D721Med (cell line): ENCODE measurements at places on chromosomes 2 and 18.

DNA sequence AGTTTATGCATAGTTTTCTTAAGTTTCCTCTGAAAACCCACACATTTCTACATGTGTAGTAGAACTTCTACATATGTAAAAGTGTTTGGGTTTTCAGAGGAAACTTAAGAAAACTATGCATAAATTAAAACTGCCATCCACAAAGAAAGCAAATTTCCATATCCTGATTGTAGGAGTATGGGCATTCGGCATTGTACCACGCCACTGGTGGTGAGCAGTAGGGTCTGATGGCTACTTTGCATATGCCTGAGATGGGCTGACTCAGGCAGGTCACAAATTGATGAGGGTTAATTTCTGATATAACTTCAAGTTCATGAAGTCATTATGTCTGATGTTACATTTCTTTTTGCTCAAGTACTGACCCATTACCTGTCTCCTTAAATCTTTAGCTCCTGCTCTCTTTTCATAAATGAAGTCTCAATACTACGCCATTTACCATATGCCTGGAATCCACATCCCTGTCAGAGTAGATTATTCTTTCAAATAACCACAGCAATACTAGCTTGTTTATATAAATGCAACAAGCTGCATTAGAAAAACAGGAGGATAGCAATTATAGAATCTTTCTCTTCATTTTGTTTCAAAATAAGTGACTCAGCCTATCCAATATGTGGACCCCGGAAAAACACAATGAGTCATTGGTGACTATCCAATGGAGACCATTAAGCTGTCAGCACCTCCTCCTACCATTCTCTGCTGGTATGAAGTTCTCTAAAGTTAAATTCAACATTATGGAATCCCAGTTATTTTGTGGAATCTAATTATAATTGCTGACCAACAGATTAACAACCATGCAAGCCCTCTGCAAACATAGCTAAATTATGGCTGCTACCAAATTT, 355.2 kb upstream of the UBE2E3 start:
- no peak for DNase-seq

DNA sequence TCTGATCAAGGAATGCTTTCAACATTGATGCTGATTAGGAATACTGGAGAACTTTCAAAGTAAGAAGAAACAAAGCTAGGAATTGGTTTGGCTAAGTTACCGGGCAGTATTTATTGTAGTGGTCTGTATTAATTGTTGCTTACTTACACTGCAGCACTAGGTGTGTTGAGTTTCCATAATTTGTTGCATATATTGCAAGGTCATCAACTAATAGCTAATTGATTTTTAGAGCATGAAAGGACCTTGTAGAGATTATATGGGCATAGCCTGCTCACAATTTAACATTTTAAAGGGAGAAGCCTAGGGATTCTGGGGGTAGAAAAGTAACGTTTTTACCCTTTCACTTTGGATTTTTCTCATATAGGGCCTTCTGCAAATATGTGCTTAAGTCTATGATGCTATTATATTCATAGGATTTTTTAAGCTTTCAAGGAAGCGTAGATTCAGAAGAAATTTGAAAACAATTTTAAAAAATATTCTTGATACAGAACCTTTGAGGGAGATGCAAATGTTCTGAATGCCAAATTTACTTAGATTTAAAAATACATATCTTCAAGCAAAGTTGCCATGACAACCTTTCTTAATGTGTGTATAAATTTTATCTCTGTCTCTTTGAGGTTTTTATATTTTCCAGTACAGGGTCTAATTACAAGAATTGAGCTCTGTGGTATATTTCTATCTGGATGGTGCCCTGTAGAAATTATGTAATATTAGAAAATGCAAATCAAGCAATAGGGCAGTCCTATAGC, 17.3 kb upstream of the ABI2 start:
- no peak for DNase-seq

GRCh38 chr18:25222648-25223047, 129.3 kb downstream of the ZNF521 start:
- DNase-seq, result no peak

DNA sequence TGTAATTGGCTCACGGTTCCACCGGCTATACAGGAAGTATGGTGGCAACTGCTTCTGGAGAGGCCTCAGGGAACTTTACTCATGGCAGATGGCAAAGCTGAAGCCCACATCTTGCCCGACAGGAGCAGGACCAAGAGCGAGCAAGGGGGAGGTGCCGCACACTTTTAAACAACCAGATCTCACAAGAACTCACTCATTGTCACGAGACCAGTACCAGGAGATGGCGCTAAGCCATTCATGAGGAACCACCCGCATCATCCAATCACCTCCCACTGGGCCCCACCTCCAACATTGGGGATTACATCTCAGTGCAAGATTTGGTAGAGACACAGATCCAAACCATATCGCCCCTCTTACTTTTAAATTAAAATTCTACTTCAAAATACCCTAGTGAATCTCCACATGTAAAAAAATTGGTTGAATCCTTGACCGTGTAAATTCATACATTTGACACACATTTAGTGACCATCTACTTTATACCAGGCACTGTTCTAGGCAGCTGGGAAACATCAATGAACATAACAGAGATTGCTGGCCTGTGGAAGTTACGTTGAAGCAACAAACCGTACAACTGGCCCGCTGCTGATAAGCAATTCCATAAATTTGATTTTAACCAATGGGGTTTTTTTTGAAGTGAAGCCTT, 87.6 kb downstream of the ALPK2 start:
- no peak for DNase-seq

DNA sequence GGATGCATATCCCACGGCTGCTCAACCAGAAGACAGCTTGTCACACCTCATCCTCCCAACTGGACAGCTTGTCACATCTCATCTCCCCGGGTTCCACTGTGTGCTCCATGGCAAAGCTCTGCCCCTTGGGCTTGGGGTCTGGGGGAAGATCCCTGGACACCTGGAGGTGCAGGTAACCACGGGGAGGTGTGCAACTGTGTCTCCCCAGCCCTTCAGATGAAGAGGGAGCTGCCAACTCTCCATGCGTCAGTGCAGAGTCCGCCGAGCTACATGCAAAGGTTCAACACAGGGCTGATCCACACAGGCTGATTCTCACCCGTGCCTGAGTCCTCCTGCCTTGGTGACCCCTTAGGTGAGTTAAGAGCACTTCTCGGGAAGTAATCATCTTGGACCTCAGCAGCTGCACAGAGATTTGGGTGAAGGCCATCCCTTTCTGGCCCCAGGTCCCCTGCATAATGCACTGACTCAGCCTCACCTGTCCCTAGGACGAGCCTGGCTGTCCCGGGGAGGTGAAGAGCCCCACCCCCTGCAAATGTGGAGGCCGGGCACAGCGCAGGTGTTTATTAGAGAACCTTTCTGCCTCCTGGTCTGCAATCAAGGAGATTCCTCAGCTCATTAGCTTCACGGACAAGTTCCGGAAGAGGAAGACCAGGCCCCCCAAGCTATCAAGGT, 157.9 kb downstream of the PXDN start:
- DNase-seq, result no peak
